ENCODE measurements at places on chromosomes 4 and X.
A peak's percentile ranks its signal among the peaks of the same experiment; 100 is the strongest.

GRCh38 chr4:79584902-79585301 is 176.9 kb upstream of the GK2 start:
- no peak for DNase-seq

- DNase-seq: no peak
Observed at GRCh38 chrX:102672856-102673255, 21.6 kb downstream of the GPRASP1 start.

DNA sequence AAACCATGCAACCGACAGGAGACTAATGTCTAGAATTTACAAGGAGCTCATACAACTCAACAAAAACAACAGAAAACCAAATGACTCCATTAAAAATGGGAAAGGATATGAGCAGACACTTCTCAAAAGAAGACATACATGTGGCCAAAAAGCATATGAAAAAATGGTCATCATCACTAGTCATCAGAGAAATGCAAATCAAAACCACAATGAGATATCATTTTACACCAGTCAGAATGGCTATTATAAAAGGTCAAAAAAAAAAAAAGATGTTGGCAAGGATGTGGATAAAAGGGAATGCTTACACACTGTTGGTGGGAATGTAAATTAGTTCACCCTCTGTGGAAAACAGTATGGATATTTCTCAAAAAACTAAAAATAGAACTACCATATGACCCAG is 50.5 kb upstream of the CHRDL1 start:
- no peak for DNase-seq

DNA sequence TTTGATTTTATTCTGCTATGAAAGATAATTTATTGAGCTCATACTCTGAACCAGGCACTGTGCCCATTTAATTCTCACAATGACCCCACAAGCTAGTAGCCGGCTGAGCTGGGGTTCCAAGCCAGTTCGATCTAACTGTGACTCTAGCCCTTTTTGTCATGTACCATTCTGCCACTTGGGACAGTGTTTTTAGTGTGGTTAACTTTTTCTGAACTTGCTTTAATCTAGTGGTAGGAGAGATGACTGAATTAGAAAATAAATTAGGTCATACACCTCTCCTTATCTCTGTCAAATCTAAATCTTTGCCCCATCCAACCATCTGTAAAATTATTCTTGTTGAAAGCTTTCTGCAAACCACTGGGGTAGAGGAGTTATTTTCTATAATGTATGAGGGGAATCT is 136.0 kb downstream of the CBR4 start:
- DNase-seq: no peak

DNA sequence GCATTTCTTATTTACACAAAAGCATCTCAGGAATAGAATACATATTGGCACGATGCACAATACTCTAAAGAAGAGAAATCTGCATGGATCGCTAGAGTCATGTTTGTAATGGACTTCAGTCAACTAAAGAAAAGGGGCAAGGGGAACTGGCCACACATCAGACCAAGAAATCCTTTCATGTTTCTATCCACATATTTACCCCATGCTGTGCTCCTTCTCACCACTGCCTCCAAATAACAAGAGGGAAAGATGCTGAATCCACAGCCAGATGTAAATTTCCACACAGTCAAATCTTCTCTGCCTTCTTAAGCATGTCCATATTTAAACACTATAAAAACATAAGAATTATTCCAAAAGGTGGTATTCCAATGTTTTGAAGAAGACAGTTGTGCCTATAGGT is 67.6 kb downstream of the COX18 start:
- DNase-seq: no peak

DNA sequence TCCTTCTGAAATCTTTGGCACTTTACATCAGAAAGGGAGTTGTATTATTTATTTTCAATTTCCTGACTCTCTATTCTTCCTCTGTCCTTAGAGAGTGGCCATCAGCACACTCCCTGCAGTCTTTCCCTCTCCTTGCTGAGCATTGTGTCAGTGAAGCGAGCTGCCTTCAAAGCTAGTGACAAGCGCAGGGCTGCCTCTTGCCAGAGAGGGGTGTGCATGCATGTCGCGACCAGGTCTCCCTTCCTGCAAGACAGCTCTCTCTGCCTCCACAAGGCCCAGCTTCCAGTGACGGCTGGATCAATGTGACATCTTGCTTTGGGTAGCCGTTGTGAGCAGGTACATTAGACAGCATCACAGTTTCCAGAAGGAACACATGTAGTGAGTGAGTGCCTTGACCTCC is 810.9 kb upstream of the TENM3 start:
- no peak for DNase-seq

DNA sequence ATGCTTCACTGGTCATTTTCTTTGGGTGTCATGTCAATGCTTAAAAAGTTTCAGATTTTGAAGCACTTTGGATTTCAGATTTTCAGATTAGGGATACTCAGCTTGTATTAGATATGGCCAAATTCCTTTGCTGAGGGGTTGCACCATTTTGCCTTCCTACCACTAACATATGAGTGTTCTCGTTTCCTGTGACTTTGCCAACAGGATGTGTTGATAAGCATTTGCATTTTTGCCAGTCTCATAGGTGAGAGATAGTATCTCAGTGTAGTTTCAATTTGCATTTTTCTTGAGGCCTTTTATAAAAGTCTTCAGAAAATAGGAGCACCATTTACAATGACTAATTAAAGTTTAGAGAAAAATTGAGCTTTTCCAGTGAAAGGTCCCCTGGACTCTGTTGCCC is 71.6 kb upstream of the CLCN4 start:
- no peak for DNase-seq

- no peak for DNase-seq
Observed at GRCh38 chr4:61011051-61011450, 189.1 kb upstream of the ADGRL3 start.

GRCh38 chr4:169259271-169259670 is 11.5 kb downstream of the SH3RF1 start:
- no peak for DNase-seq

- DNase-seq: peak; percentile 36
Observed at GRCh38 chr4:184648313-184649025, 778 bp downstream of the CASP3 start.

GRCh38 chr4:54063737-54064316 is 578 bp downstream of the CHIC2 start:
- DNase-seq: peak; percentile 20

DNA sequence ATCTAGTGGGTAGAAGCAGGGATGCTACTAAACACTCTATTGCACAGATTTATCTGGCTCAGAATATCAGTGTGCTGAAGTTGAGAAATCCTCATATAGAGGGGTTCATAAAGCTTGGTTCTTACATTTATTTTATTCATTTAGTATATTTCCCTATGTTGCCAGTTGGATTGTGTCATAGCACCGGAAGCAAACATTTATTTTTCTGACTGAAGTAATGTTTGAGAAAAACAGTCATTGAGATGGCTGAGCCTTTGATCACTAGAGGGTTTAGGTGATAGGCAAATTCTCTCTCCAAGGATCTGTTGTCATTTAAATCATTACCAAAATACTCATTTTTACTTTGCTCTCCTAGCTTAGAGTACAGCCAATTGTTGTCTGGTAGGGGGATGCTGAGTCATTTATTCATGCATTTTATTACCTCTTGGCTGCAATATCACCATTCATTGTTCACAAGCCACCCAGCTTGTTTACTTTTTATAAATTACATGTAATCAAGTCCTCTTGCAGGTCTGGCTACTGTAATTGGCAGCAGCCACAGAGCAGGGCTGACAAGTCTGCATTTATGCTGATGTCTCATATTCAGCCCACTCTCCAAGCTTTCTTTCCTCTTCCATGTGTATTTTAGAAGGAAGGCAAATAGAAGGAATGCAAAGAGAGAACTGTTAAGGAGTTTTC is 15.2 kb downstream of the GAB1 start:
- no peak for DNase-seq

DNA sequence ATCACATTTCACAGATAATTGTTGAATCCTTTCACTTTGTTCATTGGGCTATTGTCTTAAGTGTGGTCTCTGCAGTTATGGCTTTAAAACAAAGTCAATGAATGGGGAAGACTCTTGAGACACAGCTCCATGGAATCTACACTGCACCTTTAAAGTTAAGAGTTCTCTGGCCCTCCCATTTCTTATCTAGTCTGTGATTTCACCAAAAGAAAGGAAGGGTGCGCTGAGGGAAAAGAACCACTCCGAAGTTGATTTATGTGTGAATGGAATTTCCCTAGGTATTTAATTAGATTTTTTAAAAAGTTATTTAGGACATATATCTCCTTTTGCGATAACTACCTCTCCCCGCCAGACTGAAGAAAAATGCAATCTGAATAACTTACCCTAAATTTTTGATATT is 2.5 kb downstream of the SEPTIN11 start:
- no peak for DNase-seq

DNA sequence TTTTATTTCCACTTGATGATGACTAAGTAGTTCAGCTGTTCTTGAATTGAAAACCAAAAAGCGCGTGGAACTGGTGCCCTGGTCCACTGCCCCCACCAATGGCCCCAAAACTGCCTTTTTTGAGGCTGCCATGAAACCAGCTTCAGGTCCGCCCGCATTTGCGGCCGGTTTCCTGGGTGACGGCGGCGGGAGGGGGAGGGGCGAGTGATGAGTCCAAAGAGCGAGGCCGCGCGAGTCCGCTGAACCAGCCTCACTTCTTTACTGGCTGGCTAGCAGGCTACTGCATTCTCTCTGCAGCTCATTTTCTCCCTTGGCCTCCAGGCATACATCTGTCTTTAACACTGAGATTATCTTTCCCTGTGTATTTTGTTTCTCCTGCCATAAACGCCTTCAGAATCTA is 72.9 kb upstream of the FABP2 start:
- DNase-seq: no peak

DNA sequence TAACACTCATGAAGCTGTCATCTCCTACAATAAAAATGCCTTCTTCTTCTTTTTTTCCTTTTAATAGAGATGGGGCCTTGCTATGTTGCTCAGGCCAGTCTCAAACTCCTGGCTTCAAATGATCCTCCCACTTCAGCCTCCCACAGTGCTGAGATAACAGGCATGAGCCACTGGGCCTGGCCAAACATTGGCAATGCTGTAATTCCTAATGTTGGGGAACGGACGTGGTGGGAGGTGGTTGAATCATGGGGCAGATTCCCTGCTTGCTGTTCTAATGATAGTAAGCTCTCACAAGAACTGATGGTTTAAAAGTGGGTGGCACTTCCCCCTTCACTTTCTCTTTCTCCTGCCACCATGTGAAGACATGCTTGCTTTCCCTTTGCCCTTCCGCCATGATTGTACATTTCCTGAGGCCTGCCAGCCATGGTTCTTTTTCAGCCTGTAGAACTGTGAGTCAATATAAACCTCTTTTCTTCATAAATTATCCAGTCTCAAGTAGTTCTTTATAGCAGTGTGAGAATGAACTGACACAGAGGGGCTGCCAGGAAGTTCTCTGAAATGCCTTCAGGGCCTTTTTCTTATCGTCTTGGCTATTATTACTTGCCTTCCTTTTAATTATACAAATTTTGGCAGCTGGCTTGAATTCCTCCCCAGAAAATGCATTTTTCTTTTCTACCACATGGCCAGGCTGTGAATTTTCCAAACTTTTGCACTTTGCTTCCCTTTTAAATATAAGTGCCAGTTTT is 93.0 kb downstream of the CENPC start:
- DNase-seq: no peak

DNA sequence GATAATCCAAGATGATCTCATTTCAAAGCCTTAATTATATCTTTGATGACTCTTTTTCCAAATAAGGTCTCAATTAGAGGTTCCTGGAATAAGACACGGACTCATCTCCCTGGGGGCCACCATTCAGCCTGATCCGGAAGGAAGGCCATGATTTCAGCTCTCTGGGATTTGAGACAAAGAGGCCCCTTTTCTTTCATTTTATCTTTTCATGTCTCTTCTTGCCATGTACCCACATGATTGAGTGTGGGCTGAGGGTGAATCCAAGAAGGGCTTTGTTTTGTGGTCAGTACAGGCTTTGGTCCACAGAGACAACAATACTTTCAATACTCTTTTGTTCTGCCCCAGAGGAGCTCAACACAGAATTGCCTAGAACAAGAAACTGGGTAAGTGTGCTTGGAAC is 261.2 kb downstream of the TRIML1 start:
- no peak for DNase-seq

DNA sequence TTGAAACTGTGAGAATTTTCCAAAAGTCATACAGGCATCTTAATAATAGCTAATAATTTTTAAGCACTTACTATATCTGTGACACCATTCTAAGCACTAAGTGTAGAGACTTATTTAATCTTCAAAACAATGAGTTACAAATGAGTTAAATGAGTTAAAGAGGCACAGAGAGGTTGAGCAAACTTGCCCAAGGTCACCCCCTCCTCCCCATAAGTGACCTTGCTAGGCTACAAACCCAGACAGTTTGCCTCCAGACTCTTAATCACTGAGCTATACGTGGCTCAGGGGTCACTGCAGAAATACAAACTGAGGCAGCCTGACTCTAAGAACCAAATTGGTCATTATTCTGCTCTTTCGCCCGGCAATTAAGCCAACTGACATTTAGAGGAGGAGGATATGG is 15.5 kb downstream of the CTPS2 start:
- no peak for DNase-seq

DNA sequence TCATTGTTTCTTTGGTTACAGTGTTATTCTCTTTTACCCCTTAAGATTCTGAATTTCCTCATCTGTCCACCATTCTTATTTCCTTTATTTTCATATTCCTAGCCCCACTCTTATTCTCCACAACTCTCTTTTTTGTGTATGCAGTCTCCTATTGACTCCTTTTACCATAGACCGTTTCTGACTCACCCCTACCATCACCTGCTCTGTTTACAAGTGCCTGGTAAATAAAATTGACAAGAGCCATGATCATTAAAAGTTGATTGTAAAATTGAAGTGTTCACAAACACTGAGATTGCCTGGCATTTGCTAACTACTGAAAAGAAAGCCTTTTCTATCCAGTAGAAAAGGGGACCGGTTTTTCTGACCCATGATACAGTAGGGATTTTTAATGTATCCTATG is 54.4 kb downstream of the MRPL1 start:
- DNase-seq: no peak

DNA sequence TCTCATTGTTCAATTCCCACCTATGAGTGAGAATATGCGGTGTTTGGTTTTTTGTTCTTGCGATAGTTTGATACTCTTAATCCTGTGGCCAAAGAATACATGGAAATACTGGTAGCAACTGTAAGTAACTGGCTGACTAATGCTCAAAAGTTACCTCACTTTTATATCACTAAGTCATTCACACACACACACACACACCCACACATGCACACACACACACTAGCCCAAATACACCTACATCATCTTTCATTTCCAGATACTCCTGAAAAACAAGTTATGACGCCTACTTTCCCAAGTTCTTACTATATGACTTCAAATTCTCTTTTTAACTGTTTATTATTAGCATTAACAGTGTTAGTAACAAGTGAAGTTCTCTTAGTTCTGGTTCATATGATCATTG is 101.3 kb downstream of the DCHS2 start:
- no peak for DNase-seq

DNA sequence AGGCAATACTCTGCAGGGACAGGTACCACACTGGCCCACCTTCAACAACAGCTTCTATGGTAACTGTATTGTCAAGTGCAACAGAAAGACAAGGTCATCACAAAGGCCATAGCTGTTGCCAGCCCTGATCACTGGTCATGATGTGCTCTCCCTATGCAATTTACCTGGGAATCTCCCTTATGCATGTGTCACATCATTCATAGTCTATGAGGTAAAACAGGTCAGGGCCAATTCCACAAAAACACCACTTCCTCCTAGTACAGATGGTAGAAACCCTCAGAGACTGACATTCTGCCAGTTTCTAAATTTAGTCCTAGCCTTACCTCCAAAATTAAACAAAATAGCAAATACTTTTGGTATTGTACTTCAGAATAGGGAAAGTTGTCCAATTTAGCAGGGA is 132.8 kb downstream of the MGST2 start:
- DNase-seq: no peak

GRCh38 chrX:119095936-119096335 is 23.1 kb downstream of the CT47C1 start:
- no peak for DNase-seq
